Right lung (tissue), 10 donors: ENCODE measurements at places on chromosomes 5 and 9.
A peak's percentile ranks its signal among the peaks of the same experiment; 100 is the strongest.

DNA sequence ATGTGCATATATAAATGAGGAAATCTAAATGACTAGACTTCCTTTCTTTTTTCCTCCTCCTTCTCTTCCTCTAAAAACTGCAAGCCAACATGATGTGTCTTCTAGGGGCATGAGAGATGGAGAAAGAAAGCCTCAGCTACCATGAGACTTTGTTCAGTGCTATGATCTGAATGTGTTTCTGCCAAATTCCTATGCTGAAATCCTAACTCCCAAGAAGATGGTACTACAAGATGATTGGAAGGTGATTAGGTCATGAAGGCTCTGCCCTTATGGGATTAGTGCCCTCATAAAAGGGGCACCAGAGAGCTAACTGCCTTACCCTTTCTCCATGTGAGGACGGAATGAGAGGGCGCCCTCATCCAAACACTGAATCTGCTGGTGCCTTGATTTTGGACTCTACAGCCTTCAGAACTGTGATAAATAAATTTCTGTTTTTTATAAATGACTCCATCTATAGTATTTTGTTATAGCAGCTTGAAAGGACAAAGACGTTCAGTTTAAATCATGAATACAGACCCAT, 72.2 kb upstream of the IL6ST start:
- no peak for DNase-seq

DNA sequence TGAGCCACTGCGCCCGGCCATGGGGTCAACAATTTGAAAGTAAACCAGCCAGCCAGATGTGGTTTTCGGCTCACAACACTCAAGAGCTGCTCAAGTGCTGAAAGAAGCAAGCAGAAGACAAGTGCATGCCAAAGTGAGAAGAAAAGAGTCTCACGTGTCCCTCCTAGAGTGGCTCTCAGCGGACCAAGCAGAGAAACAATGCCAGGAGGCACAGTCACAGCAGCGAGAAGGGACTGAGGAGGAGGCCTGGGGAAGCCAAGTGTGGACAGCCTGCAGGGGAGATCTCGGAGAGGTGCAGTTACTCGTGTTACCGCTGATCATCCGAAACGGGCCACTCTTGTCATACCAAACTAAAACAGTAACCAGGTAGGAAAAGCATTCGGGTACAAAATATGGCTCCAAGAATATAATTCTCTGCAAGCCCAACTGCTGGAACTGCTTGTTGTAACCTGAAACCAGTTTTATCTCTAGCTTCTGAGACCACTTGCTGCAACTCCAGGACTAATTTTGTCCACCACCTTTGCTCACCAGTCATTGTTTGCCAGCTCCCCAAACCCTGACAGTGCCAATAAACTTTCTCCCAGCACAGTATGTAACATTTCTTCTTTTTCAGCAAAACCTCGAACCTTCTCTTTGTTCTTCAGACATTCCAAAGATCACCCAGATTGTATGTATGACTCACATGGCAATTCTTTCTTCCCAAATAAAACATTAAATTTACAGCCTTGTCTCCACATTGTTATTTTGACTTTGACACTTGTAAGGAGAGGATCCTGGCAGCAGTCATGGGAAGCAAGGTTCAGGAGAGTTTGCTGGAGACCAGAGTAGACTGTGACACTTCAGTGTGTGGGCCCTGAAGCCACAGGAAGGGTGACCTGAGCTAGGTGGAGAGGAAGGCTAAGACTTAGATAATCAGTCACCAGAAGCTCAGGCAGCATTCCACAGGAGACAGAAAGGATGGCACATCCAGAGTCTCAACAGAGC, 6.3 kb downstream of the SLC35D2 start:
- DNase-seq = peak; percentile 26

GRCh38 chr9:80435591-80435990, 863.8 kb downstream of the TLE4 start:
- DNase-seq = no peak

DNA sequence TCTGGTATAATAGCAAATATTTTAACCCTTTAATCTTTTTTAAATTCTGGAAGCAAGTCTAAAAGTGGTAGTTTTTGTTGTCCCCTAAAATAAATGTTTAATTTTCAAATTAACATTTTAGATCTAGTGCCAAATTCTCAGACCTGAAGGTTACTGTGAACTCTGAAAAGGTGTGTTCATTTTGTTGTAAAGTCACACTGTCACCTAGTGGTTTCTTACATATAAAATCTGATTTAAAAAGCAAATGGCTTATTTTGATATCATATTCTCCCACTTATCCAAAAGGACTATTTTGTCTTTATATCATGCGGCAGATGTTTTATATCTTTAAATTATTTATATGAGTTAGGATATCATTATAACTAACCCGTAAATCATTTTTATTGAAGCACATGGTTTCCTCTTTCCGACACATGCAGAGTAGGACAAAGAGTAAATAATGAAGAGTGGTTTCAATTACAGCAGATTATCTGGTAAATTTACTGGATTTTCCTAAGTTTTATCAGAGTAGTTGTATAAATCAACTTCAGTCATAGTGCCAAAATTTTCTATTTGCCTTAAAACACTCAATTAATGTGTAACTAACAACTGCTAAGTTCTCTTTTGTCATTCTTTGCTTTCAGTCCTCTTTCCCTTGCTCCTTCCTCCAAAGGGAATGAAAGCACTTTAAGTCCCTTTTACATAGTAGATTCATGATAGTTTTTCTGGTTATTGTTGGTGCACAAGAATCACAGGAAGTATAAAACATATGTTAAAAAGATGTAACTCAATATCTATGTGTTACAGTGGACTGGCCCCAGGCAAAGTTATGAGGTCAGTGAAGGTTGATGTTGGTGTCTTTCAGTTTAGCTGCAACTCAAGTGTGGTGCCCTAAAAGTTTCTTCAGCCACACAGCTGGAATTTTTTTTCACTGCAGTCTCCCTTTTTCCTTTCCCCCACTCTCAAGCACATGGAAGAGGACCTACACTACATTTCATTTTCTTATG, 189.6 kb downstream of the COX7C start:
- DNase-seq = peak; percentile 35

GRCh38 chr5:131514316-131515283, 120.4 kb downstream of the RAPGEF6 start:
- DNase-seq = no peak

DNA sequence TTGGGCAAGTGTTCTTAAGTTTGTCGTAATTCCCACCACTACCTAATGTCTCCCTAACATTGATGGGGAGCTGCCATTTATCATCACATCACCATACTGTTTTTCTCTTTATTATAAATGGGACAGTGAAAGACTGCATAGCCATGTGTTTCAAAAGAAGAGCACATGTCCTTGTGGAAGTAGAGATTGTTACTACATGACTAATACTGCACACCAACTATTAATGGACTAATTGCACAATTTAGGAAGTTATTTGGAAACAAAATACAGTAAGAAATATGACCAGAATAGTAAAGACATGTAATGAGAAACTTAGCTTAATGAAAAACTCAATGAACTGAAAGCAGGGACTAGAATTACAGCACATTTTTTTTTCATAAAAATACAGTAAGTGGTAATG, 12.0 kb upstream of the ELOVL7 start:
- no peak for DNase-seq

DNA sequence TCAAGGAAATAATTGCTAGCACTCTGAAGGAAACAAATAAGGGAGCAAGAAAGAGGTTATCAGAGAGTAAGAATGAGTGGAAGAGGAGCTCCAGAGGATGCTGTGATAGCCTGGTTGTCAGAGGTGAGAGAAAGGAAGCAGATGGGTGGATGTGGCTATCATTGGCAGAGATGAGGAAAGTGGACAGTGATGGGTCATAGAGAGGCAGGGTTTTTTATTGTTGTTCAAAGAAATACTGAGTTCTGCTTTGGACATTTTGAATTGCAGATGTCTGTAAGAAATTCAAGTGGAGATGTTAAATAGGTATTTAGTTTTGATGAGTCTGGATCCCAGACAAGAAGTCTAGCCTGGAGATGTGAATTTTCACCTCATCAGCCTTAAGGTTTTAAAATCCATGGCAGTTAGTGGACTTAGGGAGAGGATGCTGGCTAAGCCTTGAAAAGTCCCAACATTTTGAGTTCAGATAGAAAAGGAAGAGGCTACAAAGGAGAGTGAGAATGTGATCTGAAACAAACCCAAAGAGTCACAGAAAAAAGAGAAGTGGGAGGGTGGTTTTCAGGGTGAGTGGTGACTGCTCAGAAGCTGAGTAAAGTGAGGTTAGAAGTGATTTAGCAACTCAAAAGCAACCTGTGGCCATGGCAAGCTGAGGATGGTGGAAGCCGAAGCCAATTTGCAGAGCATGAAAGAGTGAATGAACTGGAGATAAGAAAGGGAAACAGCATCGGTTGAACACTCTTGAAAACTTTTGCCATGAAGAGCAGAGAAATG, 50.4 kb downstream of the PPIC start:
- DNase-seq = no peak

GRCh38 chr5:61886214-61886613, 419.8 kb upstream of the KIF2A start:
- DNase-seq = no peak

- DNase-seq = no peak
These were observed 54.4 kb downstream of the EXD3 start for GRCh38 chr9:137368431-137369035.

- DNase-seq = no peak
These were observed 361.5 kb upstream of the CDH10 start for GRCh38 chr5:25006237-25006636.

GRCh38 chr5:140054086-140054689, 11.1 kb upstream of the NRG2 start:
- DNase-seq = no peak

DNA sequence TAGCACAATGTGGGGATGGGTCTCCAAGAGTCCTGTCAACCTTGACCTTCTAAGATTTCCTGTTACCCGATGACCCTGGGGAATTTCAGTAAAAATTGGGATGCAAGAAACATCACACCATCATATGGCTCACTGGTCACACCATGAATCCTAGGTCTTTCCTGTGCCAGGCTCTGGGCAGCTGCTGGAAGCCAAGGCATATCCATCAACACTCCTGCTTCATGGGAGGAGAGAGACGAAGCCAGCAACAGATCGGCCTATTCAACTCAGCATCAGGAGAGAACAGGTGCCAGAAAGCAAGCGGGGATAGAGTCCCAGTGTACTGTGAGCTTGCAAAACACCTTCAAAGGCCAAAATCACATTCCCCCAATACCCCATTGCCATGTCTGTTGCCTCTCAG, 6.5 kb upstream of the NEK6 start:
- DNase-seq = no peak

- no peak for DNase-seq
These were observed 1.4 kb downstream of the ZFR start for GRCh38 chr5:32443145-32443540.

GRCh38 chr5:61549530-61549929, 217.5 kb downstream of the ZSWIM6 start:
- no peak for DNase-seq

- DNase-seq = no peak
These were observed 341.4 kb upstream of the EDIL3 start for GRCh38 chr5:84725946-84726570.

DNA sequence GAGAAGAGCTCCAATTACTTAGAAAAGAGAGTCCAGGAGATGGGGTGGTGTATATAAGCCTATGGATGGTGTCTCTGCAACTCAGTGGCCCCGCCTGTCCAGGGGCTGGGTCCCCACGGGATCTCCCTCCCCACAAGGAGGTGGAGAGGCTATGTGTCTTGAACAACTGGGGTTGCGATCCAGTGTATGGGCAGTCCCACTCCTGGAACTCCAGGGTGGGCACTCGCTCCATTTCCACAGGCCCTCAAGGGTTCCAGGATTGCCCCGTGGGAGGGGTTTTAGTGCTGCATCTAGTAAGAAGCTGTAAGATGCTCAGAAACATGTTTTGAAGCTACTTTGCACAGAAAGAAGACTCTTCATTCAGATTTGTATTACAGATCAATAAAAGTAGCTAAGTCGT, 558 bp upstream of the SMAD5 start:
- DNase-seq = no peak

DNA sequence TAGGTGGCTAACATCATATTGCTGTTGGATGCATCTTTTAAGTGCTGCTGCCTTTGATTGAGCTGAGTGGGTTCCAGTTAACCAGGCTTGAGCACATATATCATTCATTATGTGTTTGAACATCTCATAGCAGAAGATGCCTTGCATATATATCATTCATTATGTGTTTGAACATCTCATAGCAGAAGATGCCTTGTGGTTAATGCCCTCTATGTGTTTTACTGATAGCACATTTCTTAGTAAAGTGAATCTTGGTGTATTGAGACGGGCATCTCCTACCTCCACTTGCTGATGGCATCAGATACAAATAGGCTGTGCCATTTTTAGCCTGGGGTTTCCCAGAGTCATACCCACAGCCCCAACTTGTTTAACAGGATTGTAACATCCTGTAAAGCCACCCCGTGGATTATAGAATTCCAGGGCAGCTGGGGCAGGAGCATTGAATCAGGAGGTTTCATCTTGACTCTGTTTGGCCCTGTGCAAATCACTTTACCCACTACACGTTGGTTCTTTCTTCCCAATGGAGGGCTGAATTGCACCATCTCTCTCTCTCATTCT, 26.5 kb downstream of the MTAP start:
- DNase-seq = no peak

DNA sequence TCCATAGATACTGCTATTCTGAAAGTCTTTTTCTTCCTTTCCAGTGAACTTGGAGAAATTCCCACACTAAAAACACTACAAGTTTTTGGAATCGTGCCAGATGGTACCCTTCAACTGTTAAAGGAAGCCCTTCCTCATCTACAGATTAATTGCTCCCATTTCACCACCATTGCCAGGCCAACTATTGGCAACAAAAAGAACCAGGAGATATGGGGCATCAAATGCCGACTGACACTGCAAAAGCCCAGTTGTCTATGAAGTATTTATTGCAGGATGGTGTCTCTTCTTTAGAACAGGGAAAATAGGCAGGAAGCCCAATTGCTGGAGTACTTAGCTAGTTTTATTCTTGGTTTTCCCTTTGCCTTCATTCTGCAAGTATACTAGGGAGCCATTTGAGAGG, 29.9 kb downstream of the SKP2 start:
- no peak for DNase-seq

- peak; percentile 80 for DNase-seq
These were observed at the start of gene JMY for GRCh38 chr5:79235634-79236361. Gene JMY (plus strand): TSS chr5:79236131. CDS start chr5:79236651, 520 bp downstream.

- DNase-seq = no peak
These were observed 9.1 kb downstream of the FNIP1 start for GRCh38 chr5:131787736-131788135.

- DNase-seq = no peak
These were observed 1252.5 kb downstream of the EFNA5 start for GRCh38 chr5:106418196-106418595.

DNA sequence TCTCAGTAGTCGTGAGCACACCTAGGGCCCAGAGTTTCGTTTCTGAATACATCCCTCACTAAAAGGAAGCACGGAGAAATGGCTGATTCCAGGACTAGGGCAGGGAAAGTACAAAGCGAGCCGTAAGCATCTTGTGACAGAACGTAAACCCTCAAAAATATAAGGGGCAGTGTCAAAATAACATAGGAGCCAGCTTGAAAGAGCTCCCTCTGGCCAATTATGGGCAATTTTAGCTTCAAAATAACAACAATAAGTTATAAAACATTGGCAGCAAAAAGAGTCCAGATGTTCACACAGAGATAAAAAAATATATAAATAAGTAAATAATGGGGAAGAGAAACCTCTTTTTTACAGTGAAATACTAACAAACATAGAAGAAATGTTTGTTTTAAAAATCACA, 18.5 kb upstream of the GLIS3 start:
- no peak for DNase-seq

- no peak for DNase-seq
These were observed 147.5 kb downstream of the DAB2IP start for GRCh38 chr9:121798941-121799340.

GRCh38 chr5:108615216-108615615, 132.5 kb upstream of the FER start:
- DNase-seq = no peak
